ENCODE measurements at places on chromosomes 12 and 14. TPM values are rescaled to one million over a fixed set of nuclear protein-coding genes. Genes with fewer than 3 reads are reported as not detected.

DNA sequence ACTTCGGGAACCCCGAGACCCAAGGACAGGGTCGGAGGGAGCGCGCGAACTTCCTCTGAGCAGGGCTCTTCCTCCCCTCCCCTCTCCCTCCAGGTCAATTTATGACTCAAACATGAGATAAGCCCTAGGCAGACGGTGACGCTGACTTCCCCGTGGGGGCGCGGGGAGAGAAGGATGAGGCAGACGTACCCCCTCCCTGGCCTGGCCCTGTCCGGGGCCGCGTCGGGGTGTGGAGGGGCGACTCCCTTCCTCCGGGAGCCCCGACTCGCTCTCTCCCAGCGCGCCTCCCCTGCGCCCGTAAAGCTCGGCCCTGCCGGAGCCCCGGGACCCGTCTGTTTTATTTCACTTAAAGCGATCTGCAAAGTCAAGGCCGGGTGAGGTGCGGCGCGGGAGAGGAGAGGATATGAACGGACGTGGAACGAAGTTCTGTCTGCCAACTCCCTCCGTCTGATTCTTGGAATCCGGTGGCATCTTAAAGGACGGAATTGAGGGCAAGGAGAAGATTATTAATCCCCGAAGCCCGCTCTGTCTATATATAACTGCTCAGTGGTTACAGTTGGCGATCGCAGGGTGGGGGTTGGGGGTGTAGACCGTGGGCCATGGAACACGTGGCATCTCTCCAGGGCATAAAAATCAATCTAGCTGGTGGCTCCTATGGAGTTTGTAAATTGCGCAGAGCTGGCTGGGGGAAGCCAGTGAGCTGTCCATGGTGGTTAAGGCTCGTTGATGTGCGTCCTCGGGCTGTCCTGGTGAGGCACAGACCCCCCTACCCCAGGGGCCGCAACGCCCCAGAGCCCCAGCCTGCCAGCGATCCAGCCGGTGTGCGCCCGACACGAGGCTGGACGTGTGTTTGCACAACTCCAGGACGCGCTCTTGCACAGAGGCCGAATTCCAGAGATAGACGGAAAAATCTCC, 2.9 kb upstream of the PTHLH start:
- H3K27ac ChIP-seq, result no peak overlapping the region
- peaks cover 10% of the 10 kb centered on the region for H3K4me1 ChIP-seq
- peak overlapping the region; percentile 71 for H3K4me3 ChIP-seq
- peaks cover 96% of the 10 kb centered on the region for H3K27me3 ChIP-seq
- peak; percentile 31 for DNase-seq

GRCh38 chr12:49366096-49366651, 1.1 kb upstream of the SPATS2 start:
- no peak for DNase-seq
- peak overlapping the region; percentile 86 for H3K4me3 ChIP-seq
- peak overlapping the region; percentile 88 for H3K27ac ChIP-seq
- H3K36me3 ChIP-seq, result no peaks in the 10 kb centered on the region
- no peaks in the 10 kb centered on the region for H3K27me3 ChIP-seq

DNA sequence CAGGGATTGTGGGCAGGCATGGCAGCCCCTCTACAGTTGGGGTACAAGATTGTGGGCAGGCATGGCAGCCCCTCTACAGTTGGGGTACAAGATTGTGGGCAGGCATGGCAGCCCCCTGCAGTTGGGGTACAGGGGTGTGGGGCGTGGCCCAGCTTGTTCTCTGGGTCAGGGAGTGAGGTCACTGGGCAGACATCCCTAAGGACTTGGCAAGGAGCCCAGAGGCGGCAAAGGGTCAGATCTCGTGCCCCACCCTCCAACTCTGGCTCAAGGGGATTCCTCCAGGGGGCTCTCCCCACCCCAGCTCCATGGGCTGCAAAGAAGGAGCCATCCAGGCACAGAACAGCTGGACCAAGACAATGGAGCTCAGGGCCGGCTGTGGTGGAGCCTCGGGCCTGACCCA, 25.8 kb upstream of the NUDT14 start:
- H3K36me3 ChIP-seq, result no peaks in the 10 kb centered on the region
- H3K27ac ChIP-seq, result no peak overlapping the region
- H3K27me3 ChIP-seq, result no peaks in the 10 kb centered on the region
- no peak overlapping the region for H3K4me3 ChIP-seq
- DNase-seq, result no peak
- H3K4me1 ChIP-seq, result peaks cover 10% of the 10 kb centered on the region

DNA sequence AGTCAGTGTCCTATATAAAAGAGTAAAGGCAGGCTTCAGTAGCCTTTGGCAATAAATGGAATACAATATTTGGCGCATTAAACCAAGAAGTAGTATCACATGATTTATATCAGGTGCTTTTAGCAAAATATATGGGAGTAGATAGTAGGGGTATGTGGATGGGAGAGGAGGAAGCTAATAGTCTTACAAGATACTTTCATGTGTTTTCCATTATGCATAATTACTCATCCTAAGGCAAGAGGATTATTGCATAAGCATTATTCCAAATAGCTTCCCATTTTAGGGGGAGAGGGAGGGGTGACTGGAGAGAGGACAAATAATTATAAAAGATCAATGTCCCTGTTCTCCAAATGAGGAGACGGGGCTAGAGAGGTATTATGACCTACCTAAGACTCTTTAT, 104.3 kb downstream of the DUSP6 start:
- peaks cover 6% of the 10 kb centered on the region for H3K36me3 ChIP-seq
- H3K27me3 ChIP-seq, result no peaks in the 10 kb centered on the region
- H3K4me1 ChIP-seq, result peaks cover 78% of the 10 kb centered on the region
- H3K27ac ChIP-seq, result no peak overlapping the region

DNA sequence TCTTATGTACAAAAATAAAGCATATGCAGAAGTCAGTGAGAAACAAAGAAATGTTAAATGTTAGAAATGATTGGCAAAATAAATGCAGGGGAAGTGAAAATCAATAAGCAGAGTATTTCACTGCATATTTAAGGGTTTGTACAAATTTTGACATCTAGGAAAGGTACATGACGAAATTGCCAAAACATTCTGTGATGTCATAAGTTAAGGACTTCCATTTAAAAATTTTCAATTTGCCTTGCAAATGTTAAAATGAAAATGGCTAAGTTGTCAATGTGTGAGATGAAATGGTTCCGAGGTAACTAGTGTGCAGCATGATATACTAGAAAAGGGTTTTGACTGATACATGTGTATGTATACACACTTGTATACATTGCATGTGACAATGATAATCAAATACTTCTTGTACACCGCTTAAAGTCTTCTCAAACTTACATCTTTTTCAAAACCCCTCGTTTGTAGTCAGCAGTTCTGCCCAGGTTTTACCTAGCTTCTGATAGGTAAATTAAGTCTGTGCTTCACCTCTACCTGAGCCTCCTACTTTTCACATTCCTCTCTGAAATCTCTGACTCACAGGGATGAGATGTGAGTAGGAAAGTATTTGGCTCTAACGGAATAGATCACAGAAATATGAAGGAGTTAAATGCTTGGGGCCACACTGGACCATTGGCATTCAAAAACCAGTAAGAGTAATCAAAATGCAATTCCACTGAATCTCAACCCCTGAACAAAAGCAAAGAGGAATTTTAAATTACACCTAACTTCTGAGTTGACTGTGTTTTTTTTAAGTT, 442.4 kb upstream of the FOXG1 start:
- no peaks in the 10 kb centered on the region for H3K36me3 ChIP-seq
- DNase-seq, result no peak
- H3K4me3 ChIP-seq, result no peak overlapping the region
- no peaks in the 10 kb centered on the region for H3K27me3 ChIP-seq

LMNTD1 gene
- total RNA-seq, result not detected

KRT80 gene
- not detected for total RNA-seq

EIF2S3B gene
- 1.2 TPM for total RNA-seq

RBP5 gene
- not detected for total RNA-seq

TSHR gene
- not detected for total RNA-seq

KRT77 gene
- total RNA-seq, result not detected

AMN gene
- total RNA-seq, result 3.9 TPM

CAPS2 gene
- total RNA-seq, result 6.3 TPM
